GDM1 (cell line): ENCODE measurements at places on chromosomes 3 and 15.

DNA sequence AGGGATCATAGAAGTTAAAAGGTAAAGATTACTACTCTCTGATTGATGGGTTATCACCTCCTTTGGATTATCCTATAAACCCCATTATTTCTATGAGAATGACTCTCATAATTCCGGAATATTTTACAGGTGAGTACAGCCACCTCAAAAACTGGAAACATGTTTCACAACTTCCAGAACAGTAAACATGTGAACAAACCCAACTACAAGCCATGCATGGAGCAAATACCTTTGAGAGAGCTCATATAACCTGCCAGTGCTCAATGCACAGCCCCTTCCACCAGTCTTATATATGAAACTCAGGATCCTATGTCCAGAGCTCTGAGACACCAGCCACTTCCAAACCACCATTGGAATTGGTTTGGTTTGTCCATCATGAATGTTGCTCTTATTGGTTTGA, 208.0 kb downstream of the MECOM start:
- DNase-seq = no peak

DNA sequence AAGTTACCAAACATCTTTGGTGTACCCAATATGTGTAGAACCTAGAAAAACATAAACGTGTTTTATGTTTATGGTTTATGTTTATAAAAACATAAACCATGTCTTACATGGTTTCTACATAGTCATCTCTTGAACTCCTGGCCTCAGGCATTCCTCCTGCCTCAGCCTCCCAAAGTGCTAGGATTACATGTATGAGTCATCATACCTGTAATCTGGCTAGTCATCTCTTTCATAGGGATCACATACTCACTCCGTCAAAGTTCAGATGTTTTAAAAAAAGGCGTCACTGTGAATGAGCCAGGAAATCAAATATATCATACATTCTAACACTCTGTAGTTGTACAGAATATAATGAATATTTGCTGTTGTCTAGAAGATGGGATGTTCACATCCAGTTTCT, 178.6 kb downstream of the CPNE4 start:
- DNase-seq = no peak

- DNase-seq = no peak
Measured at GRCh38 chr3:167160781-167161180, 219.3 kb downstream of the ZBBX start.

DNA sequence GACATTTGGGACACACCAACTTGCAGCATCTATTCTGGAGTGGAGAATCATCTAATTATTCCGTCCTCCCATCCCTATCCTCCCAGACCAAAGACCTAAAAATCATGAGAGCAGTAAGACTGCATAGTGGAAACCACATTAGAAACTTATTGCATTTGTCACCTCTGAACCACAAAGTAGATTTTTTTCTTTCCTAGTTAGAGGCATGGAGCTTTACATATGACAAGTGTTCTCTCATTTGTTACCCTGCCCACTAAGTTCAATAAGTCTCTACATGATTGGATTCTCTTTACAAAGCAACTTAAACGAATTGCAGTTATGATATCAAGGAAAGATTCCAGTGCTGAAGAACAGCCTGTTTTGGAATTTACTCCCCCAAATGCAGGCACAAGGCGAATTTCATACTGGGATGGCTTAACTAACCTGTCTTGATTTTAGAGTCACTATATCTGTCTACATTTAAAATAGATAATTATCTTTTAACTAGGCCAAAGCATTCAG, 42.3 kb upstream of the LRRFIP2 start:
- DNase-seq = no peak

DNA sequence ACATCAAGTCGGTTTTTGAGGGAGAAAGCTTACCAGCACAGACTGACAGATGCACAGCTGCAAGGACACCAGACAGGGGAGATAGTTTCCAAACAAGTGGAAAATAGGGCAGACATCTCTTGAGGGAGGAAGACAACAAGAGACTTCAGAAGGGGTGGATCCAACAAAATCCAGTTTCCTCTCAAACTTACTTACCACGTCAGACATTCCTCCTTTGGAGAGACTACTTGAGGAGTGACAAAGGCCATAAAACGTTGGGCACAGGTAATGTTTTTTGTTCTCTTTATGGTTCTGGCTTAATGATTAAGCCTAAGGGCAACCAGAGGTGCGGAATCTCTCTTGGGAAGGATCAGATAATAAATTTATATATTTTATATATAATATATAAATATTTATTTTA, 76.1 kb downstream of the CD200 start:
- no peak for DNase-seq

DNA sequence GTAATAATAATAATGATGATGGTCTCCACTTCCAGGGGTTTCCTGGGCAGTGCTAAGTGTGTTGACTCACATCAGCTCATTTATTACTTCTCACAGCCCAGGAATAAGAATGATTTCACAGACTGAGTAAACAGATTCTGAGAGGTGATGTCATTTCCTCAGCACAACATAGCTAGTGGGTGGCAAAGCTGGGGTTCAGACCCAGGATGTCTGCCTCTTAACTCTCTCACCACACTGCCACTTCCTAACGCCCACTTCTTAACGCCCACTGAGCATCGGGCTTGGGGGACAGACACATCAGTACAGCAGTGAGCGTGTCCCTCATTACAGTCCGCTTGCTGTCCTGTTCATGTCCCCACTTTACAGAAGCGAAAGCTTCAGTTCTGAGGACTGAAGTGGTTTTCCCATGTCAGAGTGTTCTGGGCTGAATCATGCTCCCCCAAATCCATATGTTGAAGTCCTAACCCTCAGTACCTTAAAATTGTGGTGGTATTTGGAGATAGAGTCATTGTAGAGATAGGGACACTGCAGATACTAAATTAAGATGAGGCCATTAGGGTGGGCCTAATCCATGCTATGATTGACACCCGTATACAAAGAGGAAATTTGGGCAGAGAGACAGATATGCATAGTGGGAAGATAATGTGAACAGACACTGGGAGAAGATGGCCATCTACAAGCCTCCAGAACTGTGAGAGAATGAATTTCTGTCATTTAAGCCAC, 68.0 kb downstream of the ATP2B2 start:
- no peak for DNase-seq

GRCh38 chr15:28967990-28968389, 82.2 kb downstream of the APBA2 start:
- DNase-seq = no peak

DNA sequence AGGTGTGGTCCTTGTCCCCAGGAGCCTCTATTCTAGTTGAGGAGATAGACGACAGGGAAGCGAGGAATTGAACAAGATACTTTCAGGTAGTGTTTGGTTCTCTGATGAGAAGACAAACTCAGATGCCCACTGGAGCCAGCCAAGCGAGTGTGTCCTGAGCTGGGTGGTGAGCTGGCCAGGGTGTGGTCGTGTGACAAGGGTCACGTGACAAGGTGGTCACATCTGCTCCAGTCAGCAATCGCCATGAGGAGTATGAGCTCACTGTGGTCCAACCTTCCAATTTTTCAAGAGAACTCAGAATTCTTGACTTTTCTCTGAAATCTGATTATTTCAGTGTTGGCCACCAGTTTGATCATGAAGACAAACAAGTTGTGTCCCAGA, 39.5 kb downstream of the SLC6A6 start:
- no peak for DNase-seq

DNA sequence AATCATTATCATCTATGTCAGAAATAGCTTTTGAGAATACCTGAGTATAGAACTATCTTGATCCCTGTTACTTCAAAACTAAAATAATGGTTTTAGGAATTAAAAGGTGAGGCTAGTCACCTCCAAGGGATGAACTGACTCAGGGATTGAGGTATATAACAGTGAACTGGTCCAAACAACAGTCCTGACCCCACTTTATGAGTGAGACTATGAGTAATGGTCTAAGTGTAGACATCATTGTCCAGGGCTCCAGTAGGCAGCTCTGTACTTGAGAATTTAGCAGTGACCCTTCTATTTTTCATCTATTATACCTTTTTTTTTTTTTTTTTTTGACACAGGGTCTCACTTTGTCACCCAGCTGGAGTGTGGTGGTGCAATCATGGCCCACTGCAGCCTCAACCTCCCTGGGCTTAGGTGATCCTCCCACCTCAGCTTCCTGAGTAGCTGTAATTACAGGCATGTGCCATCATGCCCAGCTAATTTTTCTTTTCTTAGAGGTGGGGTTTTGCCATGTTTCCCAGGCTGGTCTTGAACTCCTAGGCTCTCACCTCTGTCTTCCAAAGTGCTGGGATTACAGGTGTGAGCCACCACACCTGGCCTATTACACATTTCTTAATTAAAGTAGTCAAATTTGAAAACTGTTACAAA, 36.3 kb downstream of the MLH1 start:
- no peak for DNase-seq

- DNase-seq = no peak
Measured at GRCh38 chr3:146501752-146502151, 32.4 kb upstream of the PLSCR2 start.

DNA sequence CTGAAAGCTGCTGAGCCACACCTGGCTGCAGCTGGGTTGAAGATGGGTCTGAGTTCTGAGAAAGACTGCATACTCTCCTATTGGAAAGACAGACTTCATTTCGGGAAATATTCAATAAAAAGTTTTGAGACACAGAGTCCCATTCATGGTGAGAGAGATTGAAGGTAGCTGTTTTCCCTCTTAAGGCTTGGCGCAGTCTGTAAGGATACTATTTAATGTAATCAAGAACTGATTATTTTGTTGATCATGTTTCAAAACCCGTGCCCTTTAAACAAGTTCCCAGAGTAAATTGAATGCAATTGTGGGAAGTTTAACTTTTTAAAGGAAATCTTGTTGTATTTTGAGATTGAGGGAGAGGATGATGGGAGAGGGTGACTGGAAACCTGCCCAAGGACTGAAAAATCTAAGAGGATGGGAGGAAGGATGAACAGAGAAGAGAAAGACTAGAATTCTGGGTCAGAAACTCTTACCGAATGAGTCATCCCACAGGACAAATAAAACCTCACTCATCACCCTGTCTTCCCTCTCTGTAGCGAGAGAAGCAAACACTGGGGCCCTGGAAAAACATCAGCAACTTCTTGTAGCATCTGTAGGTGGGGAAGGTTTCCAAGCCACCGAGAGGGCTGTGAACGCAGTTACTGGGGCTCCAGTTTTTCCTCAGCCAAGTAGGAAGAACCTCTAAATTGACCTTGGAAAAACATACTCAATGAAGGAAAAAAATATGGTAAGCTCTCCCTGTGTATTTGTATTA, 193.2 kb upstream of the TPRG1 start:
- no peak for DNase-seq

GRCh38 chr15:56471440-56472069, 6.6 kb upstream of the MNS1 start:
- DNase-seq = no peak

GRCh38 chr3:150771600-150771999, 8.6 kb upstream of the SIAH2 start:
- no peak for DNase-seq

GRCh38 chr3:14358426-14359211, 43.8 kb upstream of the SLC6A6 start:
- DNase-seq = no peak

DNA sequence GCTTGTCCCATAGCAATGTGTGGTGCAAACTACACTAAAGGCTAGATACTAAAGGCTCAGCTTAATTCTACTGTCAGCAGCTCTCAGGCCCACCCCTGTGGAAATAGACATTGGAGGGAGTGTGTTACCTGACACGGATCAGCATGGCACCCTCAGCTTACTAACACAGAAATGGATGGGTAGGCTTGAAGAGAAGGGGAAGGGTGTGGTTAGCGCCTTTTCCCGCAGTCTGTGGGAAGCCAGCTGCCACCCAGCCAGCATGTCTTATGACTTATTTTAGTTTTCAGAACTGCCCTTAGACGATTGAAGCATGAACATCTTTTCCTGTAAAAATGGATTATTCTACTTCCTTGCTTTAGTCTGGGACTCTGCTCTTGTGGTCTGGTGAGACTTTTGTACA, 25.8 kb upstream of the ADPGK start:
- DNase-seq = no peak

DNA sequence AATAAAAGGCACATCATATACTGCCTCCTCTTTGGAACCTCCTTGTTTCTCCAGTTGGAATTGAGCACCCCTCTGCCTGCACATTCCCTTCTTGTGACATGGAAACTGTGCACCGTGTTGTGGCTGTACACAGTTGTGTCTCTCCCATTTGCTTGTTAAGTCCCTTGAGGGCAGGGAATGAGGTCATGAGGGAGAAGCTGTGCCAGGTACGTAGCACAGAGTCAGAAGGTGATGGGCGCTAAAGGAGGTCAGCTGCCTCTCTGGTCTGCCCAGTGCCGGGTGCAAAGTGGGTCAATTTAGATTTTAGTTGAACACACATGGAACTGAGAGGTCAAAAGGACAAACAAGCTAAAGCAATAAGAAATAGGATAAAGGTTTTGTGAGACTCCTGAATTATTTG, 124.4 kb downstream of the FAM43A start:
- DNase-seq = no peak

DNA sequence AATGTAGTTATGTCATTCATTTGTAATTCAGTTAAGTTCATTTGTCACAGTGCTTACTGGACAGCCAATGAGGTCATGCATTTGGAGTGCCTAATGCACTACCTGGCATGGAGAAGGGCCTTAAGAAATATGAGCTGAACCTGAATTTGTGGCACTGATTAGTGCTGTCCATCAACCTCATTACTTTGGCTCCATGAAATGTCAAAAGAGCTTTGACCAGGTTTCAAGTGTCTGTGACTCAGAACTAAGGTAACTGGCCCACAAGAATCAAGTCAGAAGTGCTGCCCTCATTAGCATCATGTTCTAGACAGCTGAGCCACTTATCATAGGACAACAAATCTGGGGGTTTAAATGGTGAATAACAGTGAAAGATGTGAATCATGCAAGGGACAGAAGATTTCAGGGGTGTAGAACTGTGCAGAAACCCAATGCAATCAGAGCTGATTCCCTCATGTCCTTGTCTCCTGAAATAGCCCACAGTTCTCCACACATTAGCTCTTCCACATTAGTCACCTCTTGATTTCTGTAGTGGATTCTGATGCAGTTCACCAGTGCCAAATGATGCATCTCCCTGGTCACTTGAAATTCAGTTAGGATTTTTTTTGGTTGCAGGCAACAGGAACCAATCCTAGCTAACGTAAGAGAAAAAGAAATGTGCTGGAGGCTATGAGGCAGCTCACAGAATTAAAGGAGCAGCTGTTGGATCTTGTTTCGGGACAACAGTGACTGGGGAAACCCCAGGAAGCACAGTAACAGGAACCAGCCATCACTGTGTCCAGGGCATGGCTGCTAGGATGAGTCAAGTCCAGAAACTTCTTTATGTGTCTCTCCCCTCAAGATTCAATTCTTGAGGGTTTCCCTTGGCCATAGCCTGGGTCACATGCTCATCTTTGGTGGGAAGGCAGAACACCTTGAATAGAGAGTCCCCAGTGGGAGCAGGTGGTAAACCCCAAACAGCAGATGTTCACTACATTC, 38.7 kb downstream of the CHST2 start:
- DNase-seq = no peak

GRCh38 chr3:121661376-121661775, 673 bp upstream of the HCLS1 start:
- no peak for DNase-seq
